Hepatocyte (in vitro differentiated cells): ENCODE measurements at places on chromosomes 6 and 20. TPM values are rescaled to one million over a fixed set of nuclear protein-coding genes. Genes with fewer than 3 reads are reported as not detected.

GRCh38 chr6:80304014-80304413 is 197.5 kb downstream of the BCKDHB start:
- no peaks in the 10 kb centered on the region for H3K27me3 ChIP-seq
- no peak overlapping the region for H3K27ac ChIP-seq
- no peak overlapping the region for H3K4me3 ChIP-seq
- H3K4me1 ChIP-seq = no peaks in the 10 kb centered on the region

Gene FOXQ1
- 12.8 and 14.2 TPM in 2 replicates for total RNA-seq

DNA sequence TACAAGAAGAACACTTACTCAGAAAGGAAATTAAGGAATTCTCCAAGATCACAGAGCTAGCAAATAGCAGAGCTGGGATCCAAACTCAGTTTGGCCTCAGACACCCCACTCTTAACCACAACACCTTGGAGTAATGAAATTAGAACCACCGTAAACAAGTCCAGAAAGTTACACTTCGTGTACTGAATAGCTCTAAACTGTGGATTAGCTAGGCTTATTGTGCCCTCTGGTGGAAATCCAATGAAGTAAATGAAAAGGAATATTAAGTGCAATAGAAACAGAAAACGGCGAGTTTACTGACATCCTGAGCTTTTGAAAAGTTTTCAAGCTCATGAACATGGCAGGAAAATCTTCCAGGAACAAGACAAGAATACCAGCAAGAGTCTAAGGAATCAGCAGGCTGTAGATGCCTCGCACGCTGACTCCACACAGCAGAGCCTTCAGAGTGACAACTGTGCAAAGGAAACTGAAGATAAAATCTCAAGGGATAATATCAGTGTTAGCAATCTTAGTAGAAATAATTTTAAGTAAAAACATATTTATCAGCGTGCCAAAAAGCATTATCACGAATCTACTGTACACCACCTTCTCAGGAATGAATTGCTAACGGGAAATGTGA is 34.6 kb downstream of the FBXO5 start:
- H3K27me3 ChIP-seq = no peaks in the 10 kb centered on the region
- H3K27ac ChIP-seq = no peak overlapping the region
- DNase-seq = peak; percentile 55
- no peaks in the 10 kb centered on the region for H3K4me1 ChIP-seq
- H3K4me3 ChIP-seq = no peak overlapping the region
- no peaks in the 10 kb centered on the region for H3K36me3 ChIP-seq

DNA sequence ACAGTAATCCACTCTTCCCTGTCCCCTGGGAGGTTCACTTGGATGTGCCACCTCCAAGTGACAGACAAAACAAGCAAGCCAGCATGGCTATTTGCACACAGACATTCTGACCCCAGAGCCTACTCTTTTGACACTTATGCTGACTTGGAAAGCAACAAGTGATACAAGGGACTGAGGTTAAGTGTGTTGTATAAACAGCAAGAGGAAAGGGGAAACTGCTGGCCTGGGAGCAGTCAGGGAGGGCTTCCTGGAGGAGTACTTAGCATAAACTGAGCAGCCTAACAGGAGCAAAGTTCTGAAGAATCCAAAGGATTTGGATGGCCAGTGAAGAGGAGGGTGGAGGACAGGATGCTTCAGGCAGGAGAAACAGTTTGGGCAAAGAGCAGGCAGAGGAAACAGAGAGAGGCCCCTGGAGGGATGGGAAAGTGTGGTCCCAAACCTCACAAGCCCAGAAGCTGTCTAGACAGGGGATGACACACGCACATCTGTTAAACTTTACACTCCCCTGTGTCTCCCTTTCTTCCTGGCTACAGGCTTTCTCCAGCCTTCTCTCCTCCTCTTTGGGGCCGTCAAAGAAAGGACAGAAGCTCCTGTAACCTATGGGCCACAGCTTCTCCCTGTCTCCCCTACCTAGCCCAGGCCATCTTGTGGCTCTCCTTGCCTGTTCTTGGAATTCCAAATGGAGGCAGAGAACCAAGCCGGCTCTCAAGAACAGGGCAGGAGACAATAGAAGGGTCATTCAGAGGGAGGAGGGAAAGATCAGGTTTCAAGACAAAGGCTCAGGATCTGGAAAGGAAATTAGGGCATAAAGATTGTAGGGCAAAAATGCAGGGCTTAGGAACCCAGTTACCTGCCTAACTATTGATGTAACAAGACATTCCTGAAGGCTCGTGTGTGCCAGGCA is 19.3 kb downstream of the SULF2 start:
- H3K27ac ChIP-seq = no peak overlapping the region
- no peaks in the 10 kb centered on the region for H3K4me1 ChIP-seq
- H3K4me3 ChIP-seq = no peak overlapping the region
- H3K27me3 ChIP-seq = no peaks in the 10 kb centered on the region
- no peak for DNase-seq

DNA sequence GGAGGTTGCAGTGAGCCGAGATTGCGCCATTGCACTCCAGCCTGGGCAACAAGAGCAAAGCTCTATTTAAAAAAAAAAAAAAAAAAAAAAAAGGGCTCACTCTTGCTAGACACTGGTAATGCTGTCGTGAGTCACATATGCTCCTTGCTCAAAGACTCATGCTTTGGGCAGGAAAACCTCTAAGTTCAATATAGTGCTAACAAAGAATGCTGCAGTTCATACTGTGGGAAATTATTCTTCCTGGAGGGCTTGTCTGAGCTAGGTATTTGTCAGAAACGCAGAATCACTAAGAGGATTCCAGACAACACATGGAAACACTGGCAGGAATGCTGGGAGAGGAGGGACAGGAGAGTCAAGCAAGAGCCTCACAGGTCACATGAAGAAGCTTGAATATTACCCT is 2.3 kb upstream of the LYRM2 start:
- H3K36me3 ChIP-seq = peaks cover 3% of the 10 kb centered on the region
- H3K4me3 ChIP-seq = no peak overlapping the region
- no peak overlapping the region for H3K27ac ChIP-seq
- H3K4me1 ChIP-seq = peaks cover 14% of the 10 kb centered on the region
- no peaks in the 10 kb centered on the region for H3K27me3 ChIP-seq
- DNase-seq = no peak

- DNase-seq = no peak
- H3K4me3 ChIP-seq = no peak overlapping the region
- no peaks in the 10 kb centered on the region for H3K36me3 ChIP-seq
- H3K4me1 ChIP-seq = no peaks in the 10 kb centered on the region
Observed at GRCh38 chr6:169096388-169096787, 157.3 kb downstream of the THBS2 start.

DNA sequence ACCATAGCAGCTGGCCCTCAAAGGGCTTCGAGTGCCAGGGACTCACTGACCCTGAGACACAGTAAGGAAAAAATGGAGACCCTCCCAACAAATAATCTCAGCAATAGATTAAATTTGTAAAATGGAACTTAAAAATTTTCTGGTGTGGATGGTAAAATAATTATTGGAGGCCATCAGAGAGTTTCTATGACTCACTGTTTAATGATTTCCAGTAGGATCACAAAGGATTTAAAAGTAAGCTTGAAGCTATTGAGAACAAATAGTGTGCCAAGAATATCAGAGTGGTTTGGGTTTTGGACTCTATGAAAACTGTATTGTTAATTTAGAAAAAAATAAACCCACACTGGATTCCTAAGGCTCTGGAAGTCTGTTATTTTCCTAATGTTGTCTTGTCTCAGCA is 115.2 kb upstream of the AKIRIN2 start:
- H3K27ac ChIP-seq = no peak overlapping the region
- no peak overlapping the region for H3K4me3 ChIP-seq
- H3K4me1 ChIP-seq = peaks cover 9% of the 10 kb centered on the region
- no peaks in the 10 kb centered on the region for H3K36me3 ChIP-seq
- DNase-seq = no peak

DNA sequence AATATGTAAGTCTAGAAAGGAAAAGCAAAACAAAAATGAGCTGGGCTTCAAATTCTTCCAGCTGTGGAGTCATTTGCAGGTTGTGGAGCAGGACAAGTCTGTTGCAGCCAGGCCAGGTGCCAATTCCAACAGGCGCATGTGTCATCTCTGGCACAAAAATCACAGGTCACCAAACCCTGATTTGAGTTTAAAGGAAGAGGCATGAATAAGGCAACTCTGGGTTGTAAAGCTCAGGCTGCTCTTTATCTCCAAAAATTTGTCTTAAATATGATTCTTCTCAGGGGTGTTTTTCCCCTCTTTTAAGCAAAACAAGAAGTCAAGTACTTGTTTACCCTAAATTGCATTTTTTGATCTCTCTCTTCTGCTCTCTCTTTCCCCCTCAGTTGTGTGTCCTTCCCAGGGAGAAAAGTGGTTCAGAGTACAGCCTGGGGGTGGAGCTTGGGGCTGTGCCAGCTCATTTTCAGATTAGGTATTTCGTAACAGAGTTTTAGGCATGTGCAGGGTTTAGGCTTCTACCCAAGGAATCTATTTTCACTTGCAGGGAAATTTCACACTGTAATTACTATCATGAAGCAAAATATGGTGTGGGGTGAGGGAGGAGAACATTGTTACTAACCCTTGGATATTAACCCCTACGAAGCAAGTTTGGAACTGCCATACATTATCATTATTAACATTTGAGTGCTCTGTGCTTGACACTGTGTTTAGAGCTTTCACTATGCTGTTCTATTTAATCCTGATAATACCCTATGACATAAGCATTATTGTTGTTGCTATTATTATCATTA is 8.3 kb upstream of the NCOA3 start:
- H3K4me1 ChIP-seq = peaks cover 15% of the 10 kb centered on the region
- H3K4me3 ChIP-seq = no peak overlapping the region
- no peaks in the 10 kb centered on the region for H3K36me3 ChIP-seq
- peak overlapping the region; percentile 80 for H3K27ac ChIP-seq

DNA sequence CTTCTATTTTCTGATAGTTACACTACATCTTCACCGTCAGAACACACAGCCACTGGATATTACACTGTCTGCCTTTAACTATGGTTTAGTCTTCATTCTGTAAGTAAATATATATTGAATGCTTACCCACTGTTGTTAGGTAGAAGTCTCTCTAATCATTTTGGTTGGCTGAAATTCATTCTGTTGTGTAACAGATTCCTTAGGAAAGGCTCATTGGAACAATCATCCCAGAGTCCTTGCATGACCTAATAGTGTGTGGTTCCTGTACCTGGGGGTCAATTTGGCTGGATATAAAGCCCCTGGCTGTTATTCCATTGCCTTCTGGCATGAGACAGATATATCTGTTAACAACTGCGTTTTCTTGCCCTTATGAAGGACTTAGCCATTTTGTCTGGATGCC is 9.9 kb downstream of the BLOC1S5 start:
- no peak for DNase-seq
- H3K27me3 ChIP-seq = no peaks in the 10 kb centered on the region
- no peaks in the 10 kb centered on the region for H3K4me1 ChIP-seq
- H3K36me3 ChIP-seq = no peaks in the 10 kb centered on the region
- H3K4me3 ChIP-seq = no peak overlapping the region
- H3K27ac ChIP-seq = no peak overlapping the region

Gene GLO1
- total RNA-seq = 157 and 170 TPM in 2 replicates

GRCh38 chr6:166996406-166996805 is 2.8 kb upstream of the CEP43 start:
- H3K27me3 ChIP-seq = no peaks in the 10 kb centered on the region
- no peak overlapping the region for H3K4me3 ChIP-seq
- H3K36me3 ChIP-seq = no peaks in the 10 kb centered on the region
- H3K4me1 ChIP-seq = peaks cover 9% of the 10 kb centered on the region

DNA sequence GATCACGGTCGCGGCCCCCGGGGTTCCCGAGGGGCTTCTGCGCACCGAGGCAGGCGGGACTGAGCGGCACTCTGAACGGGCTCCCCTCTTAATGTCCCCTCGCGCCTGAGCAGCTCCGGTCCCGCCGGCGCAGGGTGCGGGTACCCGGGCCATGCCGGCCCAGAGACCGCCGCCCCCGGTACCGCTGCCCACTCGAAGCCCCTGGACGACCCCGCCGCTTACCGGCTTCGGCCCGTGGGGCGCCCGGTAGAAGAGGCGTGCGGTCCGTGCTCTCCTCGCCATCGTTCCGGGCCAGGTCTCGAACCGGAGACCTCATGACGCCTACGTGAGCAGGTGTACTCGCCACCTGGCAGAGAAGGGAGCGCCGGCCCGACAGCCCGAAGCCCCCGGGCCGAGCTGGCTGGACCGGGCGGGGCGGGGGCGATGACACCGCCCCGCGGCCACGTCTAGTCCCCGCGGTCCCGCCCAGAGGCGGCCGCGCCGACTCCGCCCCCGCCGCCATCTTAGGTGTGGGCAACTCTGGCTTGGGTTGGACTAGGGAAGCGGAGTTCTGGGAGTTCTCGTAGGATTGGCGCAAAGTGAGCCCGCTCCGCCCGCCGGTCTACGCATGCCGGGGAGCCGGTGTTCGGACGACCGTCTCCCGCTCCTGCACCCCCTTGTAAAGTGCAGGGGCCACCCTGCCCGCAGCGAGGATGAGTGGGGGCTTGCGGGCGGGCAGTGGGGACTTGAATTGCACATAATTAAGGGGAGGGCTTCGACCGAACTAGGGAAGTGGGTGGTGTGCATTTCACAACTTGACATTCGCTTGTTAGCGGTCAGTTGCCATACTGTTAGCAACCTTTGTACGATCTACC is at the start of gene SLC17A5:
Gene SLC17A5 (minus strand): TSS at position 422 of the 854 bp plus-strand sequence. CDS start 106 bp downstream, at position 316.
- peak within 1 kb of the TSS; percentile 99 for H3K4me3 ChIP-seq
- no peaks in the 10 kb centered on the region for H3K27me3 ChIP-seq
- DNase-seq = peak; percentile 97
- H3K36me3 ChIP-seq = no peaks in the 10 kb centered on the region
- peak within 1 kb of the TSS; percentile 97 for H3K27ac ChIP-seq
- peaks cover 7% of the 10 kb centered on the region for H3K4me1 ChIP-seq

DNA sequence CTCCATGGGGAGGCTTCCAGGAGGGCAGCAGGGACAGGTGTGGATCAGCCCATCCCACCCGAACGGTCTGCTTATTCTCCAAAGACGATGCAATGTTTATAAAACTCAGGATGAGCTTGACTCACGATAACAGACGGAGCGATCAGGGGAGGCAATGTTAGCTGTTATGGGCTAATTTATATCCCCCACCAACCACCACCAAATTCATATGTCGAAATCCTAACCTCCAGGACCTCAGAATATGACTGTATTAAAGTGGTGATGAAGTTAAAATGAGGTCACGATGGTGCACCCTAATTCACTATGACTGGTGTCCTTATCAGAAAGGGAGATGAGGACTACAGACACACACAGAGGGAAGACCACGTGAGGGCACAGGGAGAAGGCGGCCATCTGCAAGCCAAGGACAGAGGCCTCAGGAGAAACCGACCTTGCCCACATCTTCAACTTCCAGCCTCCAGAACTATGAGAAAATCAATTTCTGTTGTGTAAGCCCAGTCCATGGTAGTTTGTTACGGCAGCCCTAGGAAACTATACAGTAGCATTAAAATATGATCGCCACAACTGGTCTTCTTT is 7.0 kb downstream of the ADTRP start:
- H3K27ac ChIP-seq = peak overlapping the region; percentile 93
- no peaks in the 10 kb centered on the region for H3K27me3 ChIP-seq
- no peak overlapping the region for H3K4me3 ChIP-seq
- H3K36me3 ChIP-seq = no peaks in the 10 kb centered on the region

- no peak overlapping the region for H3K27ac ChIP-seq
- H3K4me1 ChIP-seq = no peaks in the 10 kb centered on the region
- H3K27me3 ChIP-seq = peaks cover 47% of the 10 kb centered on the region
- peak overlapping the region; percentile 51 for H3K4me3 ChIP-seq
Observed at GRCh38 chr6:13924146-13924948, 405 bp upstream of the RNF182 start.

Gene TGIF2
- 27.0 and 30.6 TPM in 2 replicates for total RNA-seq
